ENCODE measurements at places on chromosomes 3 and 15. TPM values are rescaled to one million over a fixed set of nuclear protein-coding genes. Genes with fewer than 3 reads are reported as not detected.
A peak's percentile ranks its signal among the peaks of the same experiment; 100 is the strongest.

DNA sequence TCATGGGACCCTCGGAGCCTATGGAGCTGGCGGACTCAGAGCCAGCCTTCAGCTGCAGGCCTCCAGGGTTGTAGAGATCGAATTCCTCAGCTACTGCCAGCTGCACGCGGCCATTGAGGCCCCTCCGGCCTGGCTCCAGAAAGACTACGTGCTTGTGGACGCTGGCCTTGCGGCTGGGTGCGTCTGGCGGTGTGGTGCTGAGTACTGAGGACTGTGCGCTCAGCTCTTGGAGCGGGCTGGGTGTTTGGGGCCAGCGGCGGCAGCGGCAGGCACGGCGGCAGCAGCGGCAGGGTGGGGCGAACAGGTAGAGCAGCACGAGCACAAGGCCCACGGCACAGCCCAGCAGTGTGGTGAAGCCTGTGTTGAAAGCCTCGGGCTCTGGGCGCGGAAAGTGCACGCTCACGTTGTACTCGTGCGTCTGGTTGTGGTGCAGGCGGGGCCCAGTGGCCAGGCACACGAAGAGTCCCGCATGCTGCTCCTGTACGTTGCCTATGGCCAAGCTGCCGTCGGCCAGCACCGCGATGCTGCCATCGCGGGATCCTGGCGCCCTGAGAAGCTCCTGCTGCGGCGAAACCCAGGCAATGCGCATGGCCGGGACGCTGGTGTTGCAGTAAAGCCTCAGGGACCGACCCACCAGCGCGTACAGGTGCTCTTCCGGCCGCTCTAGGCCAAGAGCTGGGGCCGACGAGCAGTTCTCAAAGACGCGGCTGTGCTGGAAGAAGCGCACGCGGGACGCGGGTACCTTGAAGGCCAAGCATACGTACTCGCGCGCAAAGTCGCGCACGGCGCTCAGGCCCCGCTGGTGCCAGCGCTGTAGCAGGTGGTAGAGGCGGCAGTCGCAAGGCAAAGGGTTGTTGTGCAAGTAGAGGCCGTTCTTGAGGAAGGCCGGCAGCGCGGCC lies 1.3 kb downstream of the AMIGO3 start:
- DNase-seq: no peak

DNA sequence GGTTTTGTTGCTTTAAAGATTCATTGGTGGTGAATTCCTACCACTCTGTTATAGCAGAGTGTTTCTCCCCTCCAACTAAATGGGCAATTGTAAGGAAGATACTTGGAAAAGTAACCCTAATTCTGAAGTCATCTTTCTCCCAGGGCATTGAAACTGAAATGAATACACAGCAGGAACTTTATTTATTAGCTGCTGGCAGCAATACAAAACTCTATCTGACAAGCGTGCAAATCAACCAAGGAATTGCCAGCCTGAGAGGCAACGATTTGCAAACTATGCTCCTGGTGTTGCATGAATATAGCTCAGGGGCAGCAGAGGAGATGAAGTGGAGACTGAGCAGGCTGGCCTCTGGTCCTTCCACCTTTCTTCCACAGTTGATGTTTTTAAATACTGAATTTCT lies 48.9 kb downstream of the CD200R1 start:
- DNase-seq: no peak

DNA sequence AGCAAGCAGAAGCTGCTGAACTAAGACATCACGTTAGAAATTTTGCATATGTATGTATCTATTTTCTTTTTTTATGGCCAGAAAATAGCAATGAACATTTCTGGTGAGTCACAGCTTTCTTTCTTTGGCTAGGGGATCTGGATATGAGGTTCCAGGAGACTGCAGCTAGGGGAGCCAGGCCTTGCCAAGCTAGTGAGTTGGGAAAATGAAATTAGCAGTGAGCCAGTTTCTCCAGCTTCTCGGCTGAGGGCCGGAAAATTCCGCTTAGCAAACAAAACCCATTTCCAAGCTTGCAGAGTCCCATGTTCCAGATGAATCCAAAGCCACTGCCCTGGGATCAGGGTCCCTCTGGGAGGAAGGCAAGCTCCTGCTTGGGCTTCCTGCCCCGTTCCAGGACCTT lies 137.6 kb downstream of the SRGAP3 start:
- DNase-seq: peak; percentile 76

The TMEM207 gene
- not detected for total RNA-seq

GRCh38 chr3:87924485-87924884 lies 134.3 kb downstream of the CGGBP1 start:
- DNase-seq: no peak

DNA sequence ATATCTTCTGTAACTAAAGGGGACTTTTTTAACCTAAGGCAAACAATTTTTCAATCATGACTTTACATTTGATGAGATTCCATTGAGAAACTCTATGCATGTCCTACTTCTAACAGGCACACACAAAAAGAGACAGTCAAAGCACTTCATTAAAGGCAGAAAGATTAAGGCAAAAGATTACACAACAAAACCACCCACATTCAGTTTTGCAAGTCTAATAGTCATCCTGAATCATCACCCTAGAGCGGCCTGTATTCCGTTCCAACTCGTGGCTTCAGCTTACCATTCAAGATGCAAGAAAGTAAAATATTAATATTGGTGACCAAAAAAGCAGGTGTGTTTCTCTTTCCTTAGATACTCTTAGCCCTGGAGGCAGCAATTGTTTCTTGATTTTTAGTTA lies 205.9 kb downstream of the P3H2 start:
- no peak for DNase-seq

- no peak for DNase-seq
These were observed 62.7 kb downstream of the NPTN start for GRCh38 chr15:73570355-73571032.

The DZIP3 gene
- 39.5 TPM for total RNA-seq

DNA sequence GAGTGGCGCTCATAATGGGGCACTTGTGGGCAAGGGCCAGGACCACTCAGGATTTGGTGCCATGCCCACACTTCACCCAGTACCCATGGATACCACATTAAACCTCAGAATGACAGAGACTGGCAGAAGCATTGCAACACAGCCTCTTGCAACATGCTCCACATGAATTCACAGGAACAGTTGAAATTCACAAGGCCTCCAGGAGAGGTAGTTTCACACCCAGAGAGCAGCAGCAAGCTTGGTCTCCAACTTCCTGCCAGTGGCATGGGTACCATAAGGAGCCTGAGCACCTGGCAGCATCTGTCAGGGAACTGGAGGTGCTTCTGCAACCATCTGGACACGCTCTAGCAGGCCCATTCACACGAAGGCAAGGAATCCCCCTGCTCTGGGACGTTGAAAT lies 101.0 kb downstream of the OSBPL10 start:
- no peak for DNase-seq
